ENCODE measurements at places on chromosomes 3 and 15.

- no peak for DNase-seq
Observed at GRCh38 chr3:98901119-98901391, 440 bp downstream of the DCBLD2 start.

DNA sequence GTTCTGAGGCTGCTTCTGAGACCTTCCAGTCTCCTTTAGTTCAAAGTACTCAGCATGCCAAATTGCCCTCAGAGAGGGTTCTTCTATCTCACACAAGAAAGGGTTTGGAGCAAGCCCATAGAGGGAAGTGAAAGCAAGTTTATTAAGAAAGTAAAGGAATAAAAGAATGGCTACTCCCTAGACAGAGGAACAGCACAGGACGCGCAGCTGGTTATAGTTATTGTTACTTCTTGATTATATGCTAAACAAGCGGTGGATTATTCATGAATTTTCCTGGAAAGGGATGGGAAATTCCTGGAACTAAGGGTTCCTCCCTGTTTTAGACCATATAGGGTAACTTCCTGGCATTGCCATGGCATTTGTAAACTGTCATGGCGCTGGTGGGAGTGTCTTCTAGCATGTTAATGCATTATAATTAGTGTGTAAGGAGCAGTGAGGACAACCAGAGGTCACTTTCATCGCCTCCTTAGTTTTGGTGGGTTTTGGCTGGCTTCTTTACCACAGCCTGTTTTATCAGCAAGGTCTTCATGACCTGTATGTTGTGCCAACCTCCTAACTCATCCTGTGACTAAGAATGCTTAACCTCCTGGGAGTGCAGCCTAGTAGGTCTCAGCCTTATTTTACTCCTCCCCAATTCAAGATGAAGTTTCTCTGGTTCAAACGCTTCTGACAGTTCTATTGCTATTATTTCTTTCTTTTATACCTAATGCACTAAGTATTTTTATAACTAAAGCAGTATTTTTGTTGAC lies 26.3 kb downstream of the SCN11A start:
- DNase-seq, result no peak

- DNase-seq, result peak; percentile 36
Observed at GRCh38 chr3:57998366-57999283, 9.6 kb upstream of the FLNB start.

GRCh38 chr15:80679804-80680175 lies 15.3 kb upstream of the ABHD17C start:
- DNase-seq, result no peak

- peak; percentile 88 for DNase-seq
Observed at GRCh38 chr15:64905119-64905831, 6.4 kb upstream of the ANKDD1A start.
